ENCODE measurements at places on chromosomes 5 and 9. TPM values are rescaled to one million over a fixed set of nuclear protein-coding genes. Genes with fewer than 3 reads are reported as not detected.

The GLRA1 gene
- not detected for polyA plus RNA-seq

The CNTNAP3 gene
- 4.3 TPM for polyA plus RNA-seq

The CDC42SE2 gene
- polyA plus RNA-seq, result 18.6 TPM

The CNTFR gene
- 11.5 TPM for polyA plus RNA-seq

The CPLANE1 gene
- 5.3 TPM for polyA plus RNA-seq

The FAM221B gene
- not detected for polyA plus RNA-seq

The ZDHHC11B gene
- polyA plus RNA-seq, result 5.8 TPM

The OR1J2 gene
- not detected for polyA plus RNA-seq

The GARIN3 gene
- polyA plus RNA-seq, result not detected

The IFT74 gene
- polyA plus RNA-seq, result 10.0 TPM

The NPM1 gene
- polyA plus RNA-seq, result 1,626 TPM

The C8G gene
- 1.2 TPM for polyA plus RNA-seq

The C5orf34 gene
- polyA plus RNA-seq, result 3.9 TPM

The LTC4S gene
- polyA plus RNA-seq, result 12.8 TPM

The ANKDD1B gene
- 0.41 TPM for polyA plus RNA-seq

The ZNG1C gene
- 10.7 TPM for polyA plus RNA-seq

The FBP2 gene
- 0.56 TPM for polyA plus RNA-seq

The SLC45A2 gene
- polyA plus RNA-seq, result not detected

The ROR2 gene
- polyA plus RNA-seq, result 33.7 TPM

The PDGFRB gene
- 79.4 TPM for polyA plus RNA-seq

The FAM163B gene
- polyA plus RNA-seq, result 0.86 TPM

Data from urinary bladder (tissue), 4 donors.